Fibroblast of the aortic adventitia (primary cell): ENCODE measurements at places on chromosomes 5 and 9. TPM values are rescaled to one million over a fixed set of nuclear protein-coding genes. Genes with fewer than 3 reads are reported as not detected.

The HAVCR1 gene
- total RNA-seq, result not detected in 2 replicates

The TMC1 gene
- 0.36 and 0.49 TPM in 2 replicates for total RNA-seq

The NEUROG1 gene
- total RNA-seq, result not detected in 2 replicates

The CYLC2 gene
- not detected in 2 replicates for total RNA-seq

The TAF11L10 gene
- total RNA-seq, result not detected in 2 replicates

The ACTBL2 gene
- not detected in 2 replicates for total RNA-seq

The MINAR2 gene
- not detected in 2 replicates for total RNA-seq
